ENCODE measurements at places on chromosomes 11 and 22.

- no peak for DNase-seq
Measured at GRCh38 chr11:130070846-130071200, 1.1 kb downstream of the APLP2 start.

- no peak for DNase-seq
Measured at GRCh38 chr11:12901874-12902481, 107.1 kb upstream of the RASSF10 start.

DNA sequence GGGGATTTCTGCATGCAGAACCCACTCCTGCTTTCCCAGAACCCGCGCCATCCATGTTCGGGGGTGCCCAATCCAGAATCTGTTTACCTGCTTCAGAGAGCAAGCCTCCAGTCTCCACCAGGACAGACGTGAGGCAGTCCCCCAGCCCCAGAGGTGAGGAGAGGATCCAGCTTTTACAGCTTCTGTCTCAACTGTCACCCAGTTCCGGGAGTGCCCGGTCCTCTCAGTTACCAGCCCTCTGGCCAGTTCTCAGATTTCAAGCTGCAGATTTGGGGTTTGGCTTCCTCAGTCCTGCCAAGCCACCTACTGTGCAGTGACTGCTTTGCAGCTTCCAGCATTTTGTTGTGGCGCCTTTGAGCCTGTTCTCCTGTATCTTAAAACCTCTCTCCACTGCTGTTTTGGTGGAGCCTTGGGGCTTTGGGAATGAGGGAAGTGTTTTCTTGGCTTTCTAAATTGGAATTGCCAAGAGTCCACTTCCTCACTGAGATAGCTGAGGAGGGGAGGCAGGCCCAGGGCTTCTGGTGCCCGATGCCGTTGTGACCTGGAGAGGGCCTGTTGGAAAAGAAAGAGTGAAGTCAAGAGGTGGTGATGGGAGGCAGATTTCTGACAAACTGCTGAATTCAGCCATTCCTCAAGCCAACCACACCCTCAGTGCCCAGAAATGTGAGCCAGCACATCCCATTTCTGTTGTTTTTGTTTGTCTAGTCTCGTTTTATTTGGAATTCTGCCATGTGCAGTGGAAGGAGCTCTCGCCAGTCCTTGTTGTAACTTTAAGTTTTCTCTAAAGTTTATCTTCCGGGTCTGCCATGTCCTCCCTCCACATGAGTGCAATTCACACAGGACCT, 513.4 kb downstream of the TBC1D22A start:
- DNase-seq: no peak

GRCh38 chr11:78031629-78032028, 8.6 kb upstream of the KCTD14 start:
- DNase-seq: no peak

GRCh38 chr11:62001450-62002191, 34.2 kb upstream of the FTH1 start:
- no peak for DNase-seq

DNA sequence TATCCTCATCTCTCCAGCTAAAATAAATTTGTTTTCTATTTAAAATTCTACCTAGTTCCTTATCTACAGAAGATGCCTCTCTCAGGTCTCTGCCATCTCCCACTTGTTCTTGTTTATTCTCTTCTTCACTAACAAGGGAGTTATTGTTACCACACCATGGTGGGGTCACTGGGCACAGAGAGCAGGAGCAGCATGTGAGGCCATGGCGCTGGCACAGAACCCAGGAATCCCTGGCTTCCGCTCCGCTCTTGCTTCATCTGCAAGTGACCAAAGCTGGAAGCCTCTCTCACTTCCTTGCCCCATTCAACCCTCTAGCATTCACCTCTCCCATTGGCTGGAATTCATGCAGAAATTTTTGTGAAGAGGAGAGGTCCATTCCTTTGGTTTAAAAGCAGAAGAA, 190.7 kb upstream of the NCAM1 start:
- DNase-seq: no peak

GRCh38 chr11:3138178-3139085, 26.7 kb downstream of the OSBPL5 start:
- no peak for DNase-seq

DNA sequence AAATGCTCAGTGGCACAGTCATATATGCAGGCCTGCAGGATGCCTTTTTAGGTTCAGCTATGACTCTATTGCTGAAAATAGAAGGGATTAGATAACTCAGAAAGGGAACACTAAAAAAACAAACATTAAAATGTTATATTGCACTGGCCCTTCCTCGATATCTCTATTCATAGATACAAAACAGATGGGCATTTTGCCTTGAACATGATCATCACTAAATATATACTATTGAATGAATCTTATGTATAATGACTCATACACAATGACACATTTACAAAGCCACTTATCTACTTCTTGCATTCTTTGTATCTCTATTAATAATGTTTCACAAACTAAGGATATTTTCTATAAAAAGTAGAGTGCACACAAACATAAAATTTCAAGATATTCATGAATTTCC, 2352.8 kb upstream of the RAG2 start:
- DNase-seq: no peak

GRCh38 chr22:36199001-36199551, 2.5 kb downstream of the APOL4 start:
- no peak for DNase-seq

DNA sequence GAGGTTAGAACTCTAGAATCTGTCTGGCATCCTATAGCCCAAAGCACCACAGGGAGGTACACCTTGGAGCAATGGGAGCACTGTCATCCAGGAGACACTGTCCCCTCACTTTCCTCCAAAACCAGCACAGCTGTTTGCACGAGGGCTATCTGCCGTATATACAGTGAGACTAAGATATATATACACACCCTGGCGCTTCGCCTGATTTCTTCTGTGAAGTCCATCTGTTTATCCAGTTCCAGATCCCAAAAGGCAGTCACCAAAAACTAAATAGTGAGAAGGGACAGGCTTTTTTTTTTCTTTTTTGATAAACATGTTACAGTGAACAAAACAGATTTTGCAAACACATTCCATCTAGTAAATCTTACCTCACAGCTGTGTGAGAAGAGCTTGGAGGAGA, 68.5 kb downstream of the ARFGAP2 start:
- no peak for DNase-seq
